ENCODE measurements at places on chromosomes 7 and 10.

GRCh38 chr10:74645692-74646091 is 180.7 kb upstream of the KAT6B start:
- no peak for DNase-seq

- DNase-seq: no peak
Observed at GRCh38 chr7:114422507-114423501, 8.2 kb downstream of the FOXP2 start.

- no peak for DNase-seq
Observed at GRCh38 chr10:26969145-26969926, 108.6 kb upstream of the ABI1 start.

DNA sequence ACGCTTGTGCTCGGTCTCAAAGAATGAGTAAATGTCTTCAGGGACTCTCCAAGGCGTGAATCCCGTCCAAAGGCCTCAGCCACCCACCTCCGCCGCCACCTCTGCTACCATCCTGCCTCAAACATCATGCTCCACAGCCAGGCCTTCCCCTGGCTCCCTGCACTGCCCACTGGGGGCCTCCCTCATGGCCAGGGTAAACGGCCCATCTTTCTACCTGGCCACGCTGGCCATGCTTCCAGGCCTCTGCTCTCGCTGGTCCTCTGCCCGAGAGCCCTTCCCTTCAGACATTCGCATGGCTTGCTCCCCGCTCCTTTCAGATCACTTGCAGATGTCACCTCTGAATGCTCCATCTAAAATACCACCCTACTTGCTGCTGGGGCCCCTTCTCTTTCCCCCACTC is 40.2 kb downstream of the ZNF783 start:
- DNase-seq: no peak

DNA sequence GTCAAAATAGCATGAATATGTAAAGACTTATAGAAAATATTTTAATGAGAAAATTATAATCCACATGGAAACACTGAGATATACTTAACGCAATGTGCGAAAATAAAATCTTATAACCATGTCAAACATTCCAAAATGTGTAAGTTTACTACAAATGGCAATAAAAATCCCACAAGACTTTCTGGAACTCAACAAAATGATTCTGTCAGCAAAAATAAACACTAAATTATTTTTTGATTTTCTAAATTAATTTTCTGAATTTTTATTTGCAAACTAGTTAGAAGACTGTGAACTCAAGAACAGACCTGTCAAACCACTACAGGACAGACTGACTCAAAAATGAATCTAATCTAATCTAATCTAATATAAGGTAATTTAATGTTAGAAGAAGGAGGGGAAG is 160.8 kb upstream of the KCTD7 start:
- no peak for DNase-seq

GRCh38 chr10:35353395-35353794 is 17.1 kb downstream of the CCNY start:
- DNase-seq: no peak

GRCh38 chr7:138370956-138371355 is 89.1 kb upstream of the TRIM24 start:
- DNase-seq: no peak

DNA sequence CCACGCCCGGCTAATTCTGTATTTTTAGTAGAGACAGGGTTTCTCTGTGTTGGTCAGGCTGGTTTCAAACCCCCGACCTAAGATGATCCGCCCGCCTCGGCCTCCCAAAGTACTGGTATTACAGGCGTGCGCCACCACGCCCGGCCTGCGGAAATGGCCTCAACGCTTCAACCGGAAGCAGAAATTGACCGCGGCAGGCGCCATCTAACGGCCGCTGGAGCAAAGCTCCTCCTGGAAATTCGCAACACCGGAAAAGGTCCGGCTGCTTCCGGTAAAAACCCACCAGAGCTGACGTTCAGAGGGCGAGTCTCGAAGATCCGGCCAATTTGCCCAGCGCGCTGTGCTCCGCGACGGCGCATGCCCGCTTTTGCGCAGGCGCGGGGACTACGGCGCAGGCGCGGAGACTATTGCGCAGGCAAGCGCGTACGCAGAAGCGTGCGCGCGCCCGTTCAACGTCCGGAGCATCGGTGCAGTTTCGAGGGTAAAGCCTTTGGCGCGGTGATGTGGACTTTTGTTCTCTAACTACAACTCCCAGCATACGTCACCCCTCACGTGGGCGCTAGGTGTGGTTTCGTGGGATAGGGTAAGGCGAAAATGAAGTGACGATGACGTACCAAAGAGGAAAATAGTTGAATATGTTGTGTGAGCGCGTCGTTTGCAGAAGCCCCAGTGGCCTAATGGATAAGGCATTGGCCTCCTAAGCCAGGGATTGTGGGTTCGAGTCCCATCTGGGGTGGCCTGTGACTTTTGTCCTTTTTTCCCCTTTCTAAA is 915 bp upstream of the FMC1 start:
- DNase-seq: peak; percentile 97

- DNase-seq: no peak
Observed at GRCh38 chr7:116899308-116899707, 36.9 kb downstream of the CAPZA2 start.

- DNase-seq: no peak
Observed at GRCh38 chr10:52771534-52772445, 794 bp downstream of the MBL2 start.

GRCh38 chr7:39946693-39947092 is 3.4 kb upstream of the CDK13 start:
- no peak for DNase-seq

DNA sequence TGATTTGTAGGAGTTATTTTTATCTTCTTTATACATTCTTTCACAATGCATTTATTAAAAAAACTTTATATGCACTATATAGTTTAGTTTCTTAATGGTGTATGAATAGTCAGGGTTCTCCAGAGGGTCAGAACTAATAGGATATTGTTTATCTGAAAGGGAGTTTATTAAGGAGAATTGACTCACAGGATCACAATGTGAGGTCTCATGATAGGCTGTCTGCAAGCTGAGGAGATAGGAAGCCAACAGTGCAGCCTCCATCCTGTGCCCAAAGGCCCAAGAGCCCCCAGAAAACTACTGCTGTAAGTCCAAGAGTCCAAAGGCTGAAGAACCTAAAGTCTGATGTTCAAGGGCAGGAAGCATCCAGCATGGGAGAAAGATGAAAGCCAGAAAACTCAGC is 192.8 kb upstream of the AHR start:
- DNase-seq: no peak

DNA sequence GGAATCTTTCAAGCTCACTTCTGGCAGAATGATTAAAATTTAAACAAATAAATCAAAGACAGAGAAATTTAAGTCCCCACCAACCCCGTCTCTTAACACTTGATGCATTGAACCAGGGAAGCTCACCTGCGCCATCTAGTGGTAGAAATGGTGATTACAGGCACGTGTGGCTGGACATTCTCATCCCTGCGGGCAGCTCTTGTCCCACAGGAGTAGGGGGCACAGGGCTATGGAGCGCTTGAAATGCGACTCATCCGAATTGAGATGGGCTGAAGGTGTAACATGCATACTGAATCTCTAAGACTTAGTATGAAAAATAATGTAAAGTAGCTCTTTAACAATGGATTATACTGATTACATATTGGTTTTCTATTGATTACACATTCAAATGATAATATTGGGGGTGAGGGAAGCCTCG is 24.8 kb upstream of the SLIT1 start:
- peak; percentile 79 for DNase-seq

GRCh38 chr7:30165590-30165989 is 30.8 kb downstream of the MTURN start:
- no peak for DNase-seq

DNA sequence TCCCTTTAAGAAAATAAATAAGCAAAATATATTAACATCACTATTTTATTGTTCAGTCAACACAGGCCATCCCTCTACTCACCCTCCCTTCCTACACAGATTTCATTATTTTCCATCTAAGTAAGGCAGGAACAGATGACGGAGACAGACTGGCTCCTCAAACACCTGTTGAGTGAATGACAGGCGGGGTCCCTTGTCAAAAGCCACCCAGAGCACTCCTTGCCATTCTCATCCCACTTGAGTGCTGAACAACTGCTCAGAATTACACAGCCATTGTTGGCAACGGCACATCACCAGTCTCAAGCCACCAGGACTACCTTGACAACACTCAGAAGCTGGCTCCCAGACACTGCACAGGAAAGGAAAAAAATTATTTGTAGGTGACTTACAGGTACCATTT is 3.3 kb downstream of the GRB10 start:
- DNase-seq: no peak

- DNase-seq: no peak
Observed at GRCh38 chr7:116697761-116698160, 25.8 kb downstream of the MET start.

- DNase-seq: no peak
Observed at GRCh38 chr7:85186521-85187241, at the start of gene SEMA3D. Gene SEMA3D (minus strand): TSS chr7:85187056. CDS start chr7:85121891, 65,165 bp downstream.

DNA sequence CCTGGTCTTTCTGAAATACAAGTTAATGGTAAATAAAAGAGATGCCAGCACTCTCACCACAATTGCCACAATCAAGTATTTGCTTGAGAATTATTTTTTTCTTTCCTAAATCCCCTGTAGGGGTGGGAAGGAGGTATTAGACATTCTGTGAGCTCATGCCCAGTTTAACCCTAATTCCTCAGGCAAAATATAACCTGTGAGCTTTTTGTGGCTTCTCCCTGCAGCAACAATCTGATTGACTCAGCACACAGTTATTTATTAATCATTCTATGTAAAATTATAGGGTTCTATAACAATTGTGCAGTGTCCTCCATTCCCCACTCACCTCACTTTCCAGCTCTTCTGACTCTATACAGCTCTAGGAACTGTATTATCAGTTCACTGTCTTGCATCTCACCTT is 66.3 kb downstream of the GLI3 start:
- DNase-seq: no peak

DNA sequence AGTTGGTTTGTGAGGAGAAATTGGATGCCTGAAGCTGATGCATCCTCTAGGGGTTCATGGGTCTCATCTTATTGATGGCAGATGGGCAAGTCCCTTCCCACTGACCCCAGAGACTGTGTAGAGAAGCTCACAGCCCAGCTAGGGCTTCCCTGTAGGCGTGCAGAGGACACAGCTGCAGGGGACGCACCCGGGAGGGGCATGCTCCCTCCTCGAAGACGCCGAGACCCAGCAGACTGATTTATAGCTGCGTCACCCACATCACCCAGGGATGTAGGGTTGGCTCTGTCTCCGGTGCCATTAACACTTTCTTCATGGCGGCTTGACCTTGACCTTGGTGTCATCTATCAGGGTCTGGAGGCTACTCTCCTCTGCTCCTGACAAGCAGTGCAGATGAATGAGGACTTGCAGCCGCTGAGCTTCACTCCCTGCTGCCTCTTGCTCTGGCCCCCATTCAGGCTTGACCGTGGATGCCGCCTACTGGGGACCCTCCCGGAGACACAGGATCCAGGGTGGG is 549.7 kb downstream of the TCERG1L start:
- DNase-seq: no peak

DNA sequence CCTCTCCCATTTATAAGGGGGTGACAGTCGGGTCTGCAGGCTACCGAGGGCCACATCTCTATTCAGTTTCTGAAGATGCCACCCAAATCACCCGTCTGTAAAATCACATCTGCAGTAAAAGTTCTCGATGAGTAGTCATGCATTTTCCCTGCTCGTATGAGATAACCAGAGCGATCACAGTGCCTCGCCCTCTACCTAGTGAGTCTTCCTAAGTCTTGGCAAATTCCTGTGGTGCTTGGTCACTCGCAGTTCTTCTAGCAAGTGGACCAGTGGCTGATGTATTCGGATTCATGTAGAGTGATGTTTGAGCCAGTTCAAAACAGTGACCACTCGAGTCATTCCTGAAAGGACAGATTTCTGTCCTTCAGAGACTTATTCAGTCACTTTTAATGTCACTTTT is 44.9 kb downstream of the INSYN2A start:
- DNase-seq: no peak
